ENCODE measurements at places on chromosomes 5 and 9.

GRCh38 chr5:34061993-34062392, 19.0 kb upstream of the C1QTNF3 start:
- DNase-seq = no peak

DNA sequence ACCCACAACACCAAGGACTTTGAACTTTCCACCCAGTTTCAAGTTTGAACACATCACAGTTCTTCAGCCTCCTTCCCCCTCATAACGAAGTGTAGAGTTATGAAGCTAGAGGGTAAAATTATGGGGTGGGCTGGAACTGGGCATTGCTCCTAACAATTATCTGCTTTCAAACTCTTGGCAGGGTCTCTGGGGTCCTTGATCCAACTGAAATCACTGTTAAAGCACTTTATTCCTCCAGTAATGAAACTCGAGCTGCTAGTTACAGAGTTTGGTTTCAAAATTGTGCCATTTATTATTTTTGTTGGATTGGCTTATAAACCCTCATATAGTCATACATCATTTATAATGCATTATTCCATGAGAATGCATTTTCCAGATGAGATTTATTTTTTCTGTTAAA, 158.5 kb downstream of the RGS3 start:
- DNase-seq = no peak

DNA sequence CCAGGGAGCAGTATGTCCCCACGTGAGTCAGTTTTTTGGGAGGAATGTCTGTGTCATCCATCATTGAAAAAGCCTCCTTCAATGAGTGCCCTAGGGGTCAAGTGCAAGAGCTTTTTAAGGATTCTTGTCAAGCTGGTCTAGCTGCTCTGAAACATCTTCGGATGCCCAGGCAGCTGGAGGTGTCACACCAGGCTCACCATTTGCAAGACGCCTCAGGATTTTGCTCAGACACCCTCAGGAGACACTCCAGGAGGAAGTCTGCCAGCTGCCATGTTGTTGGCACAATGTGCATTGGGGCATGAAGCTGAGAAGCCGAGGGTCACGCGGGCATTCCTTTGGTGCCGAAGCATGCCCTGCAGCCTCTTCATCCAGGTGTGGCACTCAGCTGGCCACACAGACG, 111.1 kb upstream of the S1PR3 start:
- DNase-seq = no peak

DNA sequence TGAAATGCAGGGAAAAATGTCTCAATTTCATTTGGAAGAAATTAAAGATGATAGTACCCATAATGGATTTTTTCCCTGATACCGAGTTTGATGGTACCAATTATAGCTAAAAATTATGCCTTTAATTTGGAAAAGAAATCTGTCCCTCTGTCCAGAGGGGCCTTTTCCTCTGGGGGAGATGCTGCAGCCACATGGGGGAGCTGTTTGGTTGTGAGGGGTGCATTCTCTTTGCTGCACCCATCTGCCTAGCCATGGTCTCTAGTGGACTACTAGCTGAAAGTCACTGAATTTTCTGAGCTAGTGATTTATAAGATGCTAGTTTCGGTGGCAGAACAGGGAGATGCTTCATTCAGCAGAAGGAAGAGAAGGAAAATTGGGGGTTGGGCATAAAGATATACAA, 9.6 kb downstream of the SEC61B start:
- peak; percentile 36 for DNase-seq

DNA sequence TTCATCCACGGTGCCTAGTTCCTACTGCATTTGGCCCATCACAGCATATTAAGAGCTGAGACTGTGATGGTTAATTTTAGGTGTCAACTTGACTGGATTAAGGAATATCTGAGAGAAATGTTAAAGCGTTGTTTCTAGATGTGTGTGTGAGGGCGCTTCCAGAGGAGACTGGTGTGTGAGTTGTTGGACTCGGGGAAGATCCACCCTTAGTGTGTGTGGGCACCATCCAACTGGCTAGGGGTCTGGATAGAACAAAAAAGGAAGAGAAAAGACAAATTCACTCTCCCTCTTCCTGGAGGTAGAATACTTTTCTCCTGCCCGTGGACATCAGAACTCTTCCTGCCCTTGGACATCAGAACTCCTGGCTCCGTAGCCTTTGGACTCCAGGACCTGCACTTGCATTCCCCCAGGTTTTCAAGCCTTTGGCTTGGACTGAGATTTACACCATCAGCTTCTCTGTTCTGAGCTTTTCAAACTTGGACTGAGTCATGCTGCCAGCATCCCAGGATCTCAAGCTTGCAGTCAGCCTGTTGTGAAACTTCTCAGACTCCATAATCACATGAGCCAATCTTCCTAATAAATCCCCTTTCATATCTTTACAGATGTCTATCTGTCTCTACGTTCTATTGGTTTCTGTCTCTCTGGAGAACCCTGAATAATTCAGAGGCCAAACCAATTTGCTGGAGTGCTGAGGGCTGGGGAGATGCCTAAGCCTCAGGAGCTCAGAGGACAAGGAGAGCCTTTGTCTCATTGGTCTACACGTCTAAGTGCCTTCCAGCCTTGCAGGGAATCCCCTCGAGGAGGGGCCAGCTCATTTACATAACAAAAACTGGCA, 164.5 kb downstream of the DCP2 start:
- no peak for DNase-seq

GRCh38 chr9:40927851-40928802, 200.4 kb downstream of the FOXD4L6 start:
- no peak for DNase-seq

DNA sequence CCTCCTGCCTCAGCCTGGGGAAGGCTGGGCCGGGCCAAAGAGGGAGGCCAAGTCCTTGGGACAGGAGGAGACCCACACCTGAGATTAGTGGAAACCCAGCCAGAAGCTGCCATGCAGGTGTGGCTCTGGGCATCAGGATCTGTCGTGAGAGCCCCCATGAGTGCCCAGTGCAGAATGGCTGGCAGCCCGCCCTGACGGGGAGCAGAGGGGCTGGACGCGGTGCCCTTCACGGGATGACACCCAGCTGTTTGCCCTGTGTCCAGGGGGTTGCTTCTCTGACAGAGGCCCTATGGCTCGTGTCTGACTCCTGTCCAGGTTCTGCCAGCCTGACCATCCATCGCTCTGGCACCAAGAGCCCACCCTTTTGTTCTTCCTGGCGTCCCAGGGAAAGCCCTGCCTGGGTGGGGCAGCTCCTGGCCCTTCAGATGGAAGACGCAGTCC, 8.5 kb downstream of the DIPK1B start:
- no peak for DNase-seq

GRCh38 chr5:154901276-154901675, 36.7 kb downstream of the GEMIN5 start:
- no peak for DNase-seq

- DNase-seq = no peak
Observed at GRCh38 chr5:38528162-38528703, 28.2 kb downstream of the LIFR start.

GRCh38 chr5:105754056-105754455, 1916.7 kb downstream of the EFNA5 start:
- no peak for DNase-seq

GRCh38 chr9:75197561-75197960, 109.2 kb downstream of the OSTF1 start:
- DNase-seq = no peak

DNA sequence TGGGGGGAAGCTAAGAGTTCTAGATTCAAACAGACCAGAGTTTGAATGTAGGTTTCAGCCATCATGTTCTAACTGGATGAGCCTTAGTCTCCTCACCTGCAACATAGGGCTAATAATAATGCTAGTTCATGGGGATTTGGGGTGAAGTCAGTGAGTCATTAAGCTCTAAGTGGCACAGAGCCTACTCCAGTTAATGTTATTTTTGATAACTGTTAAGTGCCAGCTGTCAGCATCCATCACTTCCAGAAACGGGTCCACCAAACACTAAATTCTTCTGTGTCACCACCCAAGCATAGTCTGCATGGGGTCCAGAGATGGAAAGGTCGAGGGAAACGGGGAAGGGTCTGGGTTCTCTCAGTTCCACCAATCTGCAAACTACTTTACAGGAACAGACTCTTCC, 1.8 kb upstream of the TSC1 start:
- no peak for DNase-seq

All from CD8-positive, alpha-beta T cell (primary cell).